ENCODE measurements at places on chromosomes 4 and X.

GRCh38 chr4:114907568-114907967 is 205.9 kb downstream of the NDST4 start:
- no peaks in the 10 kb centered on the region for H3K4me1 ChIP-seq
- no peaks in the 10 kb centered on the region for H3K27me3 ChIP-seq
- DNase-seq = no peak
- no peak overlapping the region for H3K27ac ChIP-seq
- H3K4me3 ChIP-seq = no peak overlapping the region
- no peaks in the 10 kb centered on the region for H3K36me3 ChIP-seq

- H3K27ac ChIP-seq = no peak overlapping the region
- H3K27me3 ChIP-seq = no peaks in the 10 kb centered on the region
- no peak overlapping the region for H3K4me3 ChIP-seq
- no peaks in the 10 kb centered on the region for H3K4me1 ChIP-seq
Observed at GRCh38 chrX:392575-392846, 5.8 kb upstream of the PPP2R3B start.

- no peaks in the 10 kb centered on the region for H3K36me3 ChIP-seq
- H3K27ac ChIP-seq = no peak overlapping the region
- no peaks in the 10 kb centered on the region for H3K4me1 ChIP-seq
- H3K4me3 ChIP-seq = no peak overlapping the region
Observed at GRCh38 chrX:140157611-140158010, 192.3 kb upstream of the CXorf66 start.

DNA sequence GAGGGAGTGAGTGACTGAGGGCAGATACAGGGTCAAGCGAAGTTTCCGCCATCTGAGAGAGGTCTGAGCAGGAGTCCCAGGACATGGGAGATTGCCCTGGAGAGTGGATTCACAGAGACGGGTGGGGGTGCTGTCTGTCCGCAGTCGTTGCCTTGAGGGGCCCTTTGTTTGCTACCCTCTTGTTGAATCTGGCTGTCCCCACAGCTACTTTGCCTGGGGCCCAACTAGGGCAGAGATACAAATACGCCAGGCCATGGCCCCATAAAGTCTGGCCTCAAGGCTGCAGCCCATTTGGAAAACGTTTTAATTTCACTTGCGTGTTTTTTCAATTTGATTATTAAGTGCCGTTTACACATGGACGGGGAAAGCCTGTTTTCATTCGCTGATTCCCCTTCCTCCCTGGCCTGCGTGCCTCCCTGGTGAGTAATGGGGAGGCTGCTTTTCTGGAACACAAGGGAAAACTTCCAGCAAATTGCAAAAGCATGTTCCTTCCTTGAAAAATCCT is 134.4 kb downstream of the SMIM20 start:
- no peak overlapping the region for H3K4me3 ChIP-seq
- DNase-seq = no peak
- no peak overlapping the region for H3K27ac ChIP-seq

- H3K27me3 ChIP-seq = no peaks in the 10 kb centered on the region
- no peak overlapping the region for H3K27ac ChIP-seq
- H3K36me3 ChIP-seq = no peaks in the 10 kb centered on the region
- no peaks in the 10 kb centered on the region for H3K4me1 ChIP-seq
- H3K4me3 ChIP-seq = no peak overlapping the region
Observed at GRCh38 chr4:156473151-156473550, 498.4 kb downstream of the PDGFC start.

GRCh38 chr4:73817341-73817740 is 19.1 kb upstream of the CXCL6 start:
- H3K4me3 ChIP-seq = no peak overlapping the region
- H3K4me1 ChIP-seq = no peaks in the 10 kb centered on the region
- DNase-seq = no peak

- DNase-seq = no peak
- H3K4me1 ChIP-seq = no peaks in the 10 kb centered on the region
- H3K36me3 ChIP-seq = no peaks in the 10 kb centered on the region
- H3K27ac ChIP-seq = no peak overlapping the region
- H3K27me3 ChIP-seq = no peaks in the 10 kb centered on the region
Observed at GRCh38 chrX:135213200-135213844, 38.5 kb upstream of the ETDA start.

- no peak overlapping the region for H3K4me3 ChIP-seq
- no peaks in the 10 kb centered on the region for H3K36me3 ChIP-seq
- H3K27ac ChIP-seq = no peak overlapping the region
- H3K4me1 ChIP-seq = no peaks in the 10 kb centered on the region
Observed at GRCh38 chrX:29172880-29173279, 585.6 kb downstream of the IL1RAPL1 start.

DNA sequence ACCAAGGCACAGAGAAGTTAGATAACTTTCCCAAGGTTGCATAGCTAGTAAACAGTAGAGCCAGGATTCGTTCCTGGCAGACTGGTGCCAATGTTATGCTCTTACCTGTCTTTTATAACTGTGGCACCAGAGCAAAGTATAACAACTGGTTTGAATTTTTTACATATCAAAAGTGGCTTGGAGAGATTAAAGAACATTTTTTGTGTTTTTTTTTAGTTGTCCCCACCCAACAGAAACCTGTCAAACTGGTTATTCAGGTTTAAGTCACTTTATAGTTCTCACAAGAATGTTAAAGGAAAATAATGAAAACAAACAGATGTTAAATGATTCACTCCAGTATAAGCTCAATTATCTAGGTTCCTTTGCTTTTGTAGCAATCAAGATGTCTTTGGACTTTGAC is 15.6 kb upstream of the FAM47E start:
- H3K36me3 ChIP-seq = no peaks in the 10 kb centered on the region
- H3K27me3 ChIP-seq = no peaks in the 10 kb centered on the region
- no peak for DNase-seq
- no peak overlapping the region for H3K4me3 ChIP-seq

DNA sequence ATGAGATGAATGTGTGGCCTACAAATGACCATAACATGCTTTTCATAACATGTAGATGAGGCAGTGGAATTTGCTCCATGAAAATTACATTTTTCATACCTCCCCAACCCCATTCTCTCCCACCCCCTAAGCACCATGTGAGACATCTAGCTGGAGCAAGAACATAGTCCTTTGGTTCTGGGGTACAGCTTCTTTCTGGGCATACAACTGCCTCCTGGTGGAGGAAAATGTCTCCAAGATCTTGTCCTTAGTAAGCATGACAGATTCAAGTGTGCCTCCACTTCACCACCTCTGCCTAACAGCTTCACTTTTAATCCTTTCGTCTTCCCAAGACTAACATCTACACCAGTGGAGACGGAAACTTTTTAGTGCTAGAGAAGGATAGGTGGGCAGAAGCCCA is 8.0 kb downstream of the EXOC1L start:
- H3K36me3 ChIP-seq = no peaks in the 10 kb centered on the region
- no peak overlapping the region for H3K4me3 ChIP-seq
- no peak for DNase-seq
- H3K4me1 ChIP-seq = no peaks in the 10 kb centered on the region
- no peaks in the 10 kb centered on the region for H3K27me3 ChIP-seq

DNA sequence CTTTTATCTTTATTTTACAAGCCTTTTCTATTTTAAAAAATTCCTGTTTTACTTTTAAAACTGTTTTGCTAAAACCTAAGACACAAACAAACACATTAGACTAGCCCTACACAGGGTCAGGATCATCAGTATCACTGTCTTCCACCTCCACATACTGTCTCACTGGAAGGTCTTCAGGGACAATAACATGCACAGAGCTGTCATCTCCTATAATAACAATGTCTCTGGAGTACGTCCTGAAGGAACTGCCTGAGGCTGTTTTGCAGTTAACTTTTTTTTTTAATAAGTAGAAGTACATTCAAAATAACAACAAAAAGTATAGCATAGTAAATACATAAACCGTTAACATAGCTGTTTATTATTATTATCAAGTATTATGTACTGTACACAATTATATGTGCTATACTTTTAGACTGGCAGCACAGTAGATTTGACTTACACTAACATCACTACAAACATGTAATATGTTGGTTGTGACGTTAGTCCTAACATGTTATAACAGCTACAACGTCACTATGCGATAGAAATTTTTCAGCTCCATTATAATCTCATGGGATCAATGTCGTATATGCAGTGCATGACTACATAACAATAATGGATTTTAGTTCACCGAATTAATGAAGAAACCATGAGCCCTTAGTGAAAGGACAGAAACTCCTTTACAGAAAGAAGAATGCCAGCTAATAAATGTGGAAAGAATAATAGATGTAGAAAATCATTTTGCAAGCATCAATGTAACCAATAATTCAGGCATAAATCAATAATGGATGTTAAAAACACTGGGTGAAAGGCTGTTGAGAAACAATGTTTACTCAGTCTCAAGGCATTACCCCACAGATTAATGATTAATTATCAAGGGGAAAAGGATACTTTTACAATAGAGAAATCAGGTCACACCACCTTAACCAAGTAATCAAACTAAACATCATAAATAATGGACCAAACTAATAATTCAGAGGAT is 49.2 kb downstream of the FBXW7 start:
- no peak overlapping the region for H3K4me3 ChIP-seq
- no peak for DNase-seq
- H3K27ac ChIP-seq = no peak overlapping the region
- no peaks in the 10 kb centered on the region for H3K36me3 ChIP-seq
- H3K4me1 ChIP-seq = no peaks in the 10 kb centered on the region
- H3K27me3 ChIP-seq = no peaks in the 10 kb centered on the region

Measured in effector memory CD4-positive, alpha-beta T cell (primary cell).